ENCODE measurements at places on chromosomes 7 and 10.

DNA sequence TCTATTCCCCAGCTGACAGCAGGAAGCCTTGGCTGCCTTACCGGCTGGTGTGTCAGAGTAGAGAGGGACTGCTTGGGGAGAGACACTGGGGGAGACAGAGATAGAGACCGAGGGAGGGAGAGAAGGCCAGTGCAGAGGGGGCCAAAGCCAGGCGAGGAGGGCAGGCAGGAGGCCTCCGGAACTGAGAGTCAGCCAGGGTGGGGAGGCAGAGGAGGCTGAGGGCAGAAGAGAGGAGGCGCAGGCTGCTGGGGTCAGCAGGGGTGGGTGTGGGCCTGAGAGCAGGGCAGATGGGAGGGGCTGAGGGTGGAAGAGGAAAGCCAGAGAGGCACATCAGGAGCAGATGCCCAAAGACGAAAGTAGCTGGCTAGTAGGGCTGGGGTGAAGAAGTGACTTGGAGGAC lies 57.2 kb upstream of the PAX2 start:
- no peak for DNase-seq

DNA sequence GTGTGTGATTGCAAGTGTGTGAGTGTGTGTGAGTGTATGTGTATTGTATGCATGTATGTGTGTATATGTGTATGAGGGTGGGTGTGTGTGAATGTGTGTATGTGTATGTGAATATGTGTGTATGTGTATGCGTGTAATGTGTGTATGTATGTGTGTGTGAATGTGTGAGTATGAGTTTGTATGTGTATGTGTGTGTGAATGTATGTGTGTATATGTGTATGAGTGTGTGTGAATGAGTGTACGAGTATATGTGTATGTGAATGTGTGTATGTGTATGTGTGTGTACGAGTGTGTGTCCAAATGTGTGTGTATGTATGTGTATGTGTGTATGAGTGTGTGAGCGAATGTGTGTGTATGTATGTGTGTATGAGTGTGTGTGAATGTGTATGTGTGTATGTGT lies 8.2 kb upstream of the GALNTL5 start:
- DNase-seq, result no peak

DNA sequence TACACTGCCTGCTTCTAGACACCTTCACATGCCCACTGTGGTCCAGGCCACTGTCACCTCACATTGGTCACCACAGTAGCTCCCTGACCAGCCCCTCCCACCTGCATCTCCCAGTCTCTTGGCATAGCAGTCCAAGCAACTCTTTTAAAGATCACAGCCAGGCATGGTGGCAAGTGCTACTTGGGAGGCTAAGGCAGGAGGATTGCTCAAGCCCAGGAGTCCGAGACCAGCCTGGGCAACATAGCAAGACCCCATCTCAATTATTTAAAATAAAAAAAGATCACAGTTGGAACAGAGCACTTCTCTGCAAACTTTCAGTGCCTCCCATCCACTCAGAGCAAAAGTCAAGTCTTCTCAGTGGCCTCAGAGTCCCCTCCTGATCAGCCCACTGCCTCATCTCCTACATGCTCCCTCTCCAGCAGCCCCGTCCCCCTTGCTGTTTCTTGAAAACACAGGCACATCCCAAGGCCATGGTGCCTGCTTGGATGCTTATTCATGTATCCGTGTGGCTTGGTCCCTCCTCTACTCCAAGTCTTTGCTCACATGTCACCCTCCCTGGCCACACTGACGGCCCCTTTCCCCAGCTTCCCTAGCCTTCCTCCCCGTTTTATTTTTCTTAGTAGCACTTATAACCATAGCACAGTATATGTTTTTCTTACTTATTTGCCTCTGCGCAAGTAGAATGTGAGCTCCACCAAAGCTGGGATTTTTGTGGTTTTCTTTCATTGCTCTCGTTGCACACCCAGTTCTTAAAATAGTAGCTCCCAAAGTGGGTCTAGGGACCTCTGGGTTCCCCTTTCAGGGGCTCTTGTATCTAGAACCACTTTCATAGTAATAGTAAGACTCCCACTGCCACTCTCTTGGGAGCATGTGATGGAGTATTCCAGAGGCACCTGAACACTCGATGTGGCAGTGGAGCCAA lies 19.5 kb downstream of the TSPAN15 start:
- no peak for DNase-seq

DNA sequence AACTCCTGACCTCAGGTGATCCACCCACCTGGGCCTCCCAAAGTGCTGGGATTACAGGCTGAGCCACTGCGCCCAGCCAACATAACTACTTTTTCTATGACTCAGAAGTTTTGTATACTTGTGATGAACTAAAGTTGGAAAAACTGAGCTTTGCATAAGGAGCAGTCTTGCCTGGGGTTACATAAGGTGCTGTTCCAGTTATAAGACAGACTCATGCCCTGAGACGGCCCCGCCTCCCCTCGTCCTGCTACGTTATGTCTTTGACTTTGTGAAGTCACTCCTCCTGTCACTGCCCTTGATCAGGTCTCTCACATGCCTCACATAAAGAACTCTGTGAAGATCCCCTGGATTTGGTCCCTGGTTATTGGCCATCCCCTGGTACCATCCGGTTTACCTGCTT lies 40.4 kb upstream of the OPN4 start:
- no peak for DNase-seq

- no peak for DNase-seq
Observed at GRCh38 chr10:126135941-126136595, 239.7 kb downstream of the FANK1 start.

Measured in NCI-H1436 (cell line).